ENCODE measurements at places on chromosomes 1 and 21.

GRCh38 chr1:201364808-201365105 lies 12.7 kb downstream of the TNNT2 start:
- DNase-seq: no peak

DNA sequence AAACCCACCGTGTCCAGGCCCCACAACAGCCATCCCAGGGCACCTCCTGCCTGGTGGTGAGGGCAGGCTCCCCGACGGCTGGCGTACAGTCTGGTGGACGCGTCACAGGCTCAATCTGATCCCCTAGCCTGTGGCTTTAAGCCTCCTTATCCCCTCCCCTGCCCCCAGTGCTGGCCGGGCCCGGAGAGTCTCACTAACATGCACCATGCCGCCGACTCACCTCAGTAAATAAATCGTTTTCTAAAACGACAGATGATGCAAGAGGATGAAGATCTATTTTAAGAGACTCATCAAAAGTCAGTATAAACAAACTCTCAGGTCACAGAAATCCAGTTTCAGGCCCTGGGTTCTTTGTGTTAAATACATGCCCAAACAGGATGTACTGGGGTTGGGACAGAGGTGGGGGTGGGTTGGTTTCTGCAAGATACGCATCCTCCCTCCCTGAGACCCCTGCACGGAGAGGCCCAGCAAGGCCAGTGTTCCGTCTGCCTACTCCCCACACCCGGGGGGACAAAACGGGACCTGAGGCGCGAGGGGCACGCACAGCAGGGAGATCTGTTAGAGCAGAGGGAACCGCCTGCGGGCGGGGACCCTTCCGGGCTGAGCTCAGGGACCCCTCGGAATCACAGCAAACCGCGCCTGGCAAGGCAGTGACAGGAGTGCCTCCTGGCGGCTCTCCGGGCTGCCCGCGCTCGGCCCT lies 3.1 kb downstream of the PANK4 start:
- DNase-seq: no peak

DNA sequence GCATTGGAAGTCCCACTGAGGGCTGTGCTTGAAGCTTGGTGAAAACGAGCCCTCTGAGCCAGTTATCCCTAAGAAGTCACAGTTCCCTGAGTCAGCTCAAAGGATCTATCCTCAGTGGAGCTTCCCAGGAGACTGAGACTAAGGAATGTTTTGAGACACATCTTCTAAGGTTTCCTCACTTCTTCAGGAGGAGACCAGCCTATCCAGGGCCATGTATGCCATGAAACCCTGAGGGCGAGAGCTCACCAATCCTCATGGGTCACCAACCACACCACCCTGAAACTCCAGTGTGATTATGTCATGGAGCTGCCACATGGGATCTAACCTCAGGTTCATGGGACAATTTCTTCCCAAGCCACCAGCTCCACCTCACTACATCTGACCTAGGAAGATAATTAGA lies 7.6 kb upstream of the TIE1 start:
- DNase-seq: no peak

GRCh38 chr21:45466330-45467220 lies 61.6 kb downstream of the COL18A1 start:
- DNase-seq: no peak

GRCh38 chr1:187763976-187764375 lies 935.2 kb downstream of the PLA2G4A start:
- no peak for DNase-seq

DNA sequence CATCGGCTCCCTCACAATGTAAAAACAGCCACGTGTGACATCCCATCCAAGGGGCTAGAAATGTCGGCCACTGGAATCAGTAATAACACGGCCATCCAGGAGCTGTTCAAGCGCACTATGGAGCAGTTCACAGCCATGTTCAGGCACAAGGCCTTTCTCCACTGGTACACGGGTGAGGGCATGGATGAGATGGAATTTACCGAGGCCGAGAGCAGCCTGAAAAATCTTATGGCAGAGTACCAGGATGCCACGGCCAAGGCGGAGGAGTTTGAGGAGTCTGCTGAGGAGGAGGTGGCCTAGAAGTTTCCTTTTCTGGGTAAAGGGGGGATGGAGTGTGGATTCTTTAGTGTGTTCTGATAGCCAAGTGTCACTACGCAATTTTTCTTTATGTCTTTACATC lies 61.1 kb upstream of the MAP1LC3C start:
- no peak for DNase-seq

DNA sequence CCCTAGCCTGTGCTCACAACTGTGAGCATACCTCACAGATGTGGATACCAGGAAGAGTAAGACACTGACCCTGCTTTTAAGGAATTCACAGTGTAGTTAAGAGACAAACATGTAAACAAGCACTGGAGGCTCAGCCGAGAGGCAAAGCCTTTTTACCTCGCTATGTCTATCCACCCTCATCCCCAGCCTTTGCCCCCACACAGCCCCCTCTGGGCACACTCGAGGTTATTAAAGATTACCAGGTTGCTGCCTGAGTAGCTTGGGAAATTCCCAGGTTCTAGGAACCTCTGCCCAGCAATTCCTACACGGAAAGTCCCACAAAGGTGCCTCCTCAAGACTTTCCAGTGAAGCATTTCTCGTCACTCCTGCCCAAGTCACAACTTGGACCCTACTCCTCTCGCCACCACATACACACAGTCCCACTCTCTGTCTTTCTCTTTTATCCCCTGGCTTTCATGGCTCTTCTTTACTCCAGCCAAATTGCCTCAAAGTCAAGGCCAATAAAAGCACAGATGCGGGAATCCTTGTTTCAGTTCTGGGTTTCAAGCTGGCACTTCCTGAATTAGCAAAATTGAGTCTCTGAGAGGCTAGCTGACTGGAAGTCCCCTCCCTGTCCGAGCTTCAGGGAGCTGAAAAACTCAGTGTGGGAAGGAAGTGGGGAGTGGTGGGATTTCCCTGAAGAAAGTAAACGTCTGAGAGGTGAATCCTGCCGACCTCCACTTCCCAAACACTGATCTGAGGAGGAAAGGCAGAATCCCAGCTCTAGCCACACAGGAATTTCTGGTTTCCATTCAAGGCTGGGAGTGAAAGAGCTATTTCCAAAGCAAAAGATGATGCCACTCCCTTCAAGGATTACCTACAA lies 7.6 kb downstream of the DENND2D start:
- DNase-seq: no peak

GRCh38 chr1:92958203-92958970 lies 2.9 kb downstream of the DIPK1A start:
- no peak for DNase-seq

GRCh38 chr1:10867138-10867721 lies 70.8 kb upstream of the CASZ1 start:
- DNase-seq: no peak

DNA sequence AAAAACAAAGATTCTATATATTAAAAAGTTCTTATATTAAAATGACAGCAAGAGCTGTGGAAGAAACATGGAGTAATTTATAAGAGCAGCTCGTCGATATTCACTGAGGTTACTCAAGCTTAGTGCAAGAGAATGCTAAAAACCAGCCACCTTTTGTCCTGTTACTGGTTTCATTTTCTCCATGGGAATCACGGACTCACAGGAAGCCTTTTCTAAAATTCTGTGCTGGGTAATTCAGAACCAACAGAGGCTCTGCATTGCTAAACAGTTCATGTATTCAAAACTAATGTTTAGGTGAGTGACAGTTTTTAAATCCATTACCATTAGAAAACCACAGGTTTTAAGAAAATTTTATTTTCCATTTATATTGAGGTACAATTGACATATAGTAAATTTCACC lies 147.8 kb upstream of the MAP1LC3C start:
- DNase-seq: no peak

- DNase-seq: no peak
These were observed 20.0 kb downstream of the MEF2D start for GRCh38 chr1:156480411-156481192.

DNA sequence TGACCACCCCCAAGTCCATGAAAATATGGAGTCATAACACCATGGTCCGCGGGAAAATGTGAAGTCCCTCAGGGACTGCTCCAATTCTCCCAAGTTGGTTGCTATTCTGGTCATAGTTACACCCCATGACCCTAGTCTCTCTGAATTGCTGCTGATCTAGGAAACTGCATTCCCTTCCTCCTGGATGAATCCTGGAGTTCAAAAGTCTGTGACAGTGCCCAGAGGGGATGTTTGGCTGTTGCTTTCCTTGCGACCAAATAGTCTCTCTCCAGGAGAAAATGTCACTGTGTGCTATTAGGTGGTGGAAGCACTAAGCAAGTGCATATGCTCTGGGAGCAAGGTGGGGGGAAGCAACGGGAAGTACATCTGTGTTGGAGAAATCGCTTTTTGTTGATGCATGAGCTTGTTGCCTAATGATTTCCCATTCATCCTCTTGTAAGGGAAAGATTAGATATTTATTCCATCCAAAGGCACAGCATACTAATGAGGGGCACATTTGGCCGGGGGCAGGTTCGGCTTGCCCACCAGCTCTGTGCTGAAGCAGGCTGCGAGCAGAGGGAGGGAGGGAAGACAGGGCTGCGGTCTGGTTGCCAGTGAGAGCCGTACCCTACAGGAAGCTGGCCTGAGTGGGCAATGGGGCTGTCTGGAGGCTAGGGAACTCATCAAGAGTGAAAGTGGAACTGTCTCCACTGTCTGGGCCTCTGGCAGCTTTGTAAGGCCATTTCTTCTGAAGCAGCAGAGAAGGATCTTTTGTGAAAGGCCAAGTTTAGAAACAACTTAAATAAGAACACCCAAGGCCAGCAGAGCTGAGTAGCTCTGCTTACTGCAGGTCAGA lies 27.2 kb downstream of the SYT6 start:
- no peak for DNase-seq
